ENCODE measurements at places on chromosomes 16 and 17.
A peak's percentile ranks its signal among the peaks of the same experiment; 100 is the strongest.

DNA sequence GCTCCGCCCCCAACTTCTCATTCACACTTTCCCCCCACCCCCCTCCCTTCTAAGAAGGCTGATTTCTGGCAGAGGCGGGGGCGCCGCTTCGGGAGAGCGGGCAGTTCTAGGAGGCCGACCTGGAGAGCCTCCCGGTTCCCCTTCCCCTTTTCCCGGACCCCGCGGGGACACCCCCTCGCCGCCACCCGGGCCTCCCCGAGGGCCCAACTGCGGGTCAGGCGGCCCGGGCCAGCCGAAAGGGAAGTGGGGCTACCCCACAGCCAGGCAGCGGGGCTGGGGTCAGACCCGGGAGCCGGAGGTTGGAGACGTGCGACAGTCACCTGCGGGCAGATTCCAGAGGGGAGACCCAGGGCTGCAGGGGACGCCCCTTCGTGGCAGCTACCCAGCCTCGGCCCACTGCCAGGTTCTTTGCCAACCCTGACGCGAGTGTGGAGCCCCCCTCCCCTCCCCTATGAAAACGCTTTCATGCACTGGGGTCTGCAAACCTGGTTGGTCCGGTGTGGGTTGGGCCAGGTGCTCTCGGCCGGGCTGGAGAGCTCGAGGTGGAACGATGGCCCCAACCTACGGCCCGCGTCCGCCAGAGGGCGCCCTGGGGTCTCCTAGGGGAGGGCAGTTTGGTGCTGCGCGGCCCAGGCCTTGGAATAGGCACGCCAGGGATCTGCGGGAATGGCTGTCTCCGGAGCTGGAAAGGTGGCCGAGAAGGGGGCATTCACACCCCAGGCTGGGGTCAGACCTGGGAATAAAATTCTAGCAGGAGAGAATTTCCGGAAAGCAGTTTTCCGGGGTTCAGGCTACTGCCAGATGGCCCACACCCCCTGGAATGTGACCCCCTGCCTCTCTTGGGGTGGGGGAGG is 721 bp upstream of the SOCS3 start:
- ATAC-seq = peak; percentile 51

DNA sequence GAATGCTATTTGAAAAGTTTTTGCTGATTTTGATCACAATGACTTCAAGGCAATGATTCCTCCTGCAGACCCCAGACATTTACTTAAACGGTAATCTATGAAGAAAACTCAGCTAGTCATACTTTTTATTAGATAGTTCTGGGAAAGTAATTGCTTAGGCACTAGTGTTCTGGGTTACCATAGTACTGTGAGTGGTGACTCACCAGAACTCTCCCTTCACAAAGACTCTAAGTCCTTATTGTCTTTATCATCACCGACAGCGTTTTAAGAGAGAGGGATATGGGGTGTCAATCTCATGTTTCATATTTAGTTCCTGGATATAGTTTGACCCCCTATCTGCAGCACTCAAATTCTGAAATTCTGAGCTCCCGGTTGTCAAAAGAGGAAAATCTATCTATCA is 43.0 kb upstream of the CDH8 start:
- no peak for ATAC-seq

- ATAC-seq = no peak
These were observed 62.7 kb downstream of the GAS7 start for GRCh38 chr17:10135539-10136257.

GRCh38 chr17:65444049-65444448 is 117.4 kb downstream of the AXIN2 start:
- ATAC-seq = no peak

DNA sequence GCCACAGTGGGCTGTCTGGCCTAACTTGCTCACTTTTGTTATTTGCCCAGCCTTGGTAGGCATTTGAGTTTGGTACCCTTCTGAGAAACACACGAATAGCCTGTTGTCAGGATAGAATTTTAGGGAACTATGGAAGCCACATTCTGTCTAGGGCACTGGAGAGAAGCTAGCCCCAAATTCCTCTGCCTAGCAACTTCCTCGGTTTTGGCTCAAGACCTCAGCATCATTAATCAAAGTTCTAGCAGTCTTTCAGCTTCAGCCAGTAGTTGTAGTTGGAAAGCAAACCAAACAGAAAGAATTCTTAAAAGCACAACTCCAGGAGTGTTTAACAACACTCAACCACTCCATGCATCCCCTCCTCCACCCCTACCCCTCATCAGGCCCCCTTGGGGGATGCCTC is 572.1 kb upstream of the PSMD7 start:
- ATAC-seq = no peak

DNA sequence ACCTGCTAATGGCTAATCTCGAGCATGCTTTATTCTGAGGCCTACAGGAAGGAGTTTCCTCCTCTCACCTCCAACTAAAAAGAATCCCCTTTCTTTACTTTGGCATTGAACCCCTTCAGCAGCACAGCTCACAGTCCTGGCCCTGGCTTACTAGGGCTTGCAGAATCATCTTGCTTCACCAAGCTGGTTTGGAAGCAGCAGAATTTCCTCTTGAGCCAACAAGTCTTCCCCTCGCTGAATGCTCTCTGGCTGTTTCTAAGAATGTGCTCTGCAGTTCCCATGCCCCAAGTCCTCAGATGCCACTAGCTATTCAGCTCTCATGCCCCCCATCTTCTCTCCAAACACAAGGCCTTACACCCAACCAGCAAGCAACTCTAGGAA is 271.2 kb downstream of the NTN1 start:
- no peak for ATAC-seq

DNA sequence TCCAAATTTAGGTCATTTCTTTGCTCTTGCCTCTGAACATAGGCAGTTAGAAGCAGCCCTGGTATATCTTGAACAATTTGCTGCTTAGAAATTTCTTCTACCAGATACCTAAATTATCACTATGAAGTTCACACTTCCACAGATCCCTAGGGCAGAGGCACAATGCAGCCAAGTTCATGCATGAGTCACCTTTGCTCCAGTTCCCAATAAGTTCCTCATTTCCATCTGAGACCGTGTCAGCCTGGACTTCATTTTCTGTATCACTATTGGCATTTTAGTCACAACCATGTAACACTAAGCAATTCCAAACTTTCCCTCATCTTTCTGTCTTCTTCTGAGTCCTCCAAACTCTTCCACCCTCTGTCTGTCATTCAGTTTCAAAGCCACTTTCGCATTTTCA is 45.0 kb downstream of the KCNJ16 start:
- no peak for ATAC-seq

GRCh38 chr17:42855048-42855596 is 4.1 kb downstream of the AOC3 start:
- no peak for ATAC-seq

- no peak for ATAC-seq
These were observed 166.8 kb downstream of the GRIN2A start for GRCh38 chr16:10015397-10015796.

- no peak for ATAC-seq
These were observed 122.4 kb upstream of the NUDT7 start for GRCh38 chr16:77599793-77600415.

DNA sequence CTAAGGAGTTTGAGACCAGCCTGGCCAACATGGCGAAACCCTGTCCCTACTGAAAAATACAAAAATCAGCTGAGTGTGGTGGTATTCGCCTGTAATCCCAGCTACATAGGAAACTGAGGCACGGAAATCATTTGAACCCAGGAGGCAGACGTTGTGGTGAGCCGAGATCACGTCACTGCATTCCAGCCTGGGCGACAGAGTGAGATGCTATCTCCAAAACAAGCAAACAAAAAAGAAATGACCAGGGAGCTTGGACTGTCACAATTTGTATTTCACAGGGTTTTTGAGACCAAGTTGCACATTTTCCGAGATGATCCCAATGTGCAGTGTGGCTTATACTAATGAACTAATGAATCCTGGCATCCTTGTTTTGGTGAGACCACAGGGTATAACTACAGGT is 156.5 kb downstream of the SLC39A11 start:
- no peak for ATAC-seq

DNA sequence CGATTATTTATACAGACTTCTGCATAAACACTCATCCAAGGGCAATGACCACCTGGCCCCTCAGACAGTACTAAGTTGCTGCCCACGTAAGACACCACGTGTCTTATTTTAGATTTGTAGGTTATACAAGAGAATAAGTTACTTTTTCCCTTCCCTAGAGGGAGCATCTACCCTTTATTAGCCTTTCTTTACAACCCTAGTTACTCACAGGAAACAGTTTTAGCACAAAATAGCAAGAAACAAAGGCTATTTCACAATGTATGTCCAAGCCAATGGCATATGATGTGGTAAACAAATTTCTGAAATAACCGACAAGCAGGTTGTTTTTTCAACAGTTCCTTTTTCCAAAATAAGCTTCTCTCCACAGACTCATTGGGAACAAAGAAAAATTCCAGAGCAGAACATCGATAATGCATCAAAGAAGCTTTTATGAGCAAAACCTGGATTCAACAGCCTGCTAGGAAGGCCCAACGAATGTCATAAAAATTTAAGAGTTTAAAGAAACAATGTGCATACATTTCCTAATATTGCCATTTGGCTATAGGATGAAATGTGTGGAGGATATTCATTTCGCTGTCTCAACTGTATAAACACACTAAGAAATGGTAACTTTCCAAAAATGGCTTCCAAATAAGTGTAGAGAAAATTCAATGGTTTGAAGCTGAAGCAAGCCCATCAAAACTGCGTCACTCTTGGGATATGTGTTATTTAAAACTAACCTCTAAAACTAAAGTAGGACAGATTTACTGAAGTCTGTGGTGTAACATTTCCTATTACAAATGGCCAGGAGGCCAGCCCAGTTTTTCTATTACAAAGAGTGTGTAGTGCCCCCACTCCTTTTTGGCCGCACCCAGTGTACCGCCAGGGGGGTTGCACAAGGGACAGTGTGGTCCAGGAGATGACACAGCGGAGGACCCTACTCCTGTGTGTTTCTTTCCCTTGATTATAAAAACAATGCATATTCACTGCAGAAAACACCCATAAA is 50.4 kb upstream of the ERN1 start:
- ATAC-seq = no peak

DNA sequence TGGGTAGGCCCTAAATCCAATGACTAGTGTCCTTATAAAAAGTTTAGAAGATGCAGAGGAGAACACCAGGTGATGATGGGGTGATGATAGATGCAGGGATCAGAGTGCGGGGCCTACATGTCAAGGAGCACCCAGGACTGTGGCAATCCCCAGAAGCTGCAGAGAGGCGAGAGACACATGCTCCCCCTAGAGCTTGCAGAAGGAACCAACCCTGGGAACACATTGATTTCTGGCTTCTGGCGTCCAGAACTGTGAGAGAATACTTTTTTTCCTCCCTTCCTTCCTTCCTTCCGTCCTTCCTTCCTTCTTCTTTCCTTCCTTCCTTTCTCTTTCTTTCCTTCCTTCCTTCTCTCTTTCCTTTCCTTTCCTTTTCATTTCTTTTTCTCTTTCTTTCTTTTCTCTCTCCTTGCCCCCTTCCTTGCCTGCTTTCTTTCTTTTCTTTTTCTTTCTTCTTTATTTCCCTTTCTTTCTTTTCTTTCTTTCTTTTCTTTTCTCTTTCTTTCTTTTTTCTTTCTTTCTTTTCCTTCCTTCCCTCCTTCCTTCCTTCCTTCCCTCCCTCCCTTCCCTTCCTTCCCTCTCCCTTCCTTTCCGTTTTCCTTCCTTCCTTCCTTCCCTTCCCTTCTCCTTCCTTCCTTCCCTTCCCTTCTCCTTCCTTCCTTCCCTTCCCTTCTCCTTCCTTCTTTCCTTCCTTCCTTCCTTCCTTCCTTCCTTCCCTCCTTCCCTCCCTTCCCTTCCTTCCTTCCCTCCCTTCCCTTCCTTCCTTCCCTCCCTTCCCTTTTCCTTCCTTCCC is 134.3 kb downstream of the HAPSTR1 start:
- no peak for ATAC-seq

GRCh38 chr17:18006495-18007239 is 32.3 kb downstream of the ATPAF2 start:
- no peak for ATAC-seq

GRCh38 chr17:44501866-44502375 is 1.3 kb downstream of the GPATCH8 start:
- no peak for ATAC-seq

DNA sequence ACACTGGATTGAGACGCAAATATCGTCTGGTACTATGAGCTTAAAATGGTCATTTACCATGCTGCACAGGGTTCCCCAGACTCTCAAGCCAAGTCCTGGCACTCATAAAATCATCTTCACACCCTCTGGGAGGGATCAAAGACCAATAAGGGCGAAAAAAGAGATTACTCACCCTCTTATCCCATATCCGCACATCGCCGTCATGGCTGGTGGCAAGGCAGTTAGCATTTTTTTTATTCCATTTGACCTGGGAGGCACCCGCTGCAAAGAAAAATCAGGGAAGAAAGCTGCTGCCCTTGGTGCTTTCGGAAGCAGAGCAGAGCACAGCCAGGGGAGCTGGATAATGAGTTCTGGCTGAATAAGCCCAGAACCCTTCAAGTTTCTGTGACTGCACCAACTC is 42.4 kb downstream of the WDR59 start:
- no peak for ATAC-seq

DNA sequence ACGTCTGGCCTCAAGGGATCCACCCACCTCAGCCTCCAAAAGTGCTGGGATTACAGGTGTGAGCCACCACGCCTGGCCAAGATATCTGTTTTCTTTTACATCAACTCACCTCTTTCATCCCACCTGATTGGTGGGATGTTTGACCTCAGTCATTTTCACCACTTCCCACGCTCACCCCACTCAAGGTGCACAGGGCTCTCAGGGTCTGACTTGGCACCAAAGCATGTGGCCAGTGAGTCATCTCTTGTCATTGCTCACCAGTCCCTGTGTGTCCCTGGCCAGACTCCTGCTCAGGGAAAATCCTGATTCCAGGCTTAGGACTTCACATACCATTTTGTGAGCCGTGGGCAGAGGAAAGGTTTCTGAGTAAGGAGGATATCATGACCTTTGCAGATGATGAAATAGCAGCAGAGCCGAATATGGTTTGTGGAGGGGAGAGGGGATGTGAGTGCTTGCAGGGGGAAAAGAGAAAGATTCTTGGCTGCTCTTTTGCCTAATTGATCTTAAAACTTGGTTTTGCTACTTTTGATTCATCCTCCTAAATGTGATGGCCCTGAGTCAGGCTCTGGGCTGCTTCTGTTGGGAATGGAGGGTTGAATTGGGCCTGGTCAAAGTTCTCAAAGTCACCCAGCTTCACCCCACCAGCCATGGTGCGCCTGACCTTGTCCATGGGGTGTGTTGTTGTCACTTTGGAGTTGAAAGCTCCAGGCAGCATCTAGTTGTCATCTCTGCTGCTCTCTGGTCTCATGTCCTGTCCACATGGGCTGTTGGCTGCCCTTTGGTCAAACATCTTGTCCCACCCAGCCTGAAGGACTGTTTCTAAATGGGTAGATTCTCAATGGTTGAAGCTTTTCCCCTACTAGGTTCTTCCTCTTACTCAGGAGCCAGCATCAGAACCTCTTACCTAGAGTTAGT is 6.0 kb upstream of the KCNH6 start:
- ATAC-seq = peak; percentile 98
